ENCODE measurements at places on chromosomes 5 and 9.

DNA sequence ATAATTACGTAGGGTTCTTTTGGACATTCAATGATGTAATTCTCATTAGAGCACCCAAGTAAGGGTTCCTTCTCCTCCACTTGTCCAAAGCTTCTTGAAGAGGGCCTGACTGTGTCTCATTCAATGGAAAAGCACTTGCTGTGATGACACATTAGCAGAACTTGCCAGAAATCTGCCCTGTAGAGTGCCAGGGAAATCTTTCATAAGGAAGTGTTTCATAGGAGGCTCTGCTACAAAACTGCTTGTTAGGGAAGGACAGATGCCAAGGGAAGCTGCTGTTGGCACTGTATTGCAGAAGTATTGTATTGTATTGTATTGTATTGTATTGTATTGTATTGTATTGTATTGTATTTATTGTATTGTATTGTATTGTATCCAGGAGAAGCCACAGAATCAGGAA, 45.5 kb upstream of the MPDZ start:
- no peak for DNase-seq

GRCh38 chr5:125050926-125051325, 304.5 kb upstream of the ZNF608 start:
- no peak for DNase-seq

DNA sequence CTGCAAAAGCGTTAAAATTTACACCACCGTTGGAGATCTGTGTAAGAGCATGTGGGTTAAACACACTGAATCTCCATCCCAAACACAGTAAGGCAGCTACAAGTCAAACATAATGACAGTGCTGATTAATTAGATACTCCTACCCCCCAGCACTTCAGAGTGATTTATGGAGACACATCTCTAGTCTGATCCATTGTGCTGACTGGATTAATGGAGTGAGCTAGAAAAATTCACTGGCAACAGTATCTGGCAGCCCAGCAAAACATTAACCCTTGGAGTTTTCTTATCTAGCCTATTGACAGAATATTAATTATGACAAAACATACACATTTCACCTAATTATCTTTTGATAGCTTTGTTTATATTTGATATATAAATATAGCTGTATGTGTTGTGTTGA, 188.6 kb upstream of the ISL1 start:
- DNase-seq: no peak

GRCh38 chr9:70945301-70945700, 176.1 kb downstream of the TRPM3 start:
- no peak for DNase-seq

GRCh38 chr9:94851467-94851866, 125.0 kb downstream of the AOPEP start:
- no peak for DNase-seq

DNA sequence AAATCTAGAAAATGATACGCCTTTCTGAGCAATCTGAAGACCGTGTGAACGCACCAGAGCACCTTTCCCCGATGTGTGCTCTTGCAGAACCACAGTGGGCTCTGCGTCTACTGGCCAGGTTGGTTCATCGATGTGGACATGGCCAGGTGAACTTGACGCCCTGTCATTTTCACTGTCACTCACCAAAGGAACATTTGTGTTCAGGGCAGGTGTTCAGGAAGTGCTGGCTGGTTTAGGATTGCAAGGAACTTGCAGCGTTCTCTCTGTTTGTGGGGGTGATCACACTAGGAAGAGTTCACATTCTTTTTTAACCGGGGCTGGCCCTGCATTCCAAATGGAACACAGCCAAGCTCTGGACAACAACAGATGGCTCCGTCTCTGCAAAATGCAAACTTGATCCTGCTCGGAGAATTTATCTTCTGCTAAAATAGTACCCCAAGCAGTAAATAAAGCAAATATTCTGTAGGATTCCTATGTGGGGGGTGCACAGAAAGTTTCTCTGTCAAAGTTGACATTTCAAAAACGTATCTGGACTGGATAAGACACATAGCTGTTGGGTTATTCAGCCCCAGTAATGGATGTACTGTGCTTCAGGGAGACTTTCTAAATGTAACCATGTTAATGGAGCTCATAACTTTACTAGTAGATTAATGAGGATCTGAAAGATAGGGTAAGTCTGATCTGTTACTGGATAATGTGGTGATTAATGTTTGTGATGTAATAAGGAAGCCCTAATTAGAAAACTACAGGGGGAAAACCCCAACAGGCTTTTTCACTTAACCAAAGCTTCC, 45.7 kb upstream of the FANCC start:
- no peak for DNase-seq
